CD4-positive, alpha-beta T cell treated with Interleukin-15 for 4 hours (primary cell): ENCODE measurements at places on chromosomes 7 and 10.
A peak's percentile ranks its signal among the peaks of the same experiment; 100 is the strongest.

DNA sequence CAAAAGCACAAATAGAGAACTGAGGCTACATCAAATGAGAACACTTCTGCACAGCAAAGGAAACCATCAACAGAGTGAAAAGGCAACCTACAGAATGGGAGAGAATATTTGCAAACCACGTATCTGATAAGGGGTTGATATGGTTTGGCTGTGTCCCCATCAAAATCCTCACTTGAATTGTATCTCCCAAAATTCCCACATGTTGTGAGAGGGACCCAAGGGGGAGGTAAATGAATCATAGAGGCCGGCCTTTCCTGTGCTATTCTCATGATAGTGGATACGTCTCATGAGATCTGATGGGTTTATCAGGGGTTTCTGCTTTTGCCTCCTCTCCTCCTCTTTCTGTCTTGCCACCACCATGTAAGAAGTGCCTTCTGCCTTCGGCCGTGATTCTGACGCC is 120.6 kb upstream of the FRMD4A start:
- no peak for DNase-seq

DNA sequence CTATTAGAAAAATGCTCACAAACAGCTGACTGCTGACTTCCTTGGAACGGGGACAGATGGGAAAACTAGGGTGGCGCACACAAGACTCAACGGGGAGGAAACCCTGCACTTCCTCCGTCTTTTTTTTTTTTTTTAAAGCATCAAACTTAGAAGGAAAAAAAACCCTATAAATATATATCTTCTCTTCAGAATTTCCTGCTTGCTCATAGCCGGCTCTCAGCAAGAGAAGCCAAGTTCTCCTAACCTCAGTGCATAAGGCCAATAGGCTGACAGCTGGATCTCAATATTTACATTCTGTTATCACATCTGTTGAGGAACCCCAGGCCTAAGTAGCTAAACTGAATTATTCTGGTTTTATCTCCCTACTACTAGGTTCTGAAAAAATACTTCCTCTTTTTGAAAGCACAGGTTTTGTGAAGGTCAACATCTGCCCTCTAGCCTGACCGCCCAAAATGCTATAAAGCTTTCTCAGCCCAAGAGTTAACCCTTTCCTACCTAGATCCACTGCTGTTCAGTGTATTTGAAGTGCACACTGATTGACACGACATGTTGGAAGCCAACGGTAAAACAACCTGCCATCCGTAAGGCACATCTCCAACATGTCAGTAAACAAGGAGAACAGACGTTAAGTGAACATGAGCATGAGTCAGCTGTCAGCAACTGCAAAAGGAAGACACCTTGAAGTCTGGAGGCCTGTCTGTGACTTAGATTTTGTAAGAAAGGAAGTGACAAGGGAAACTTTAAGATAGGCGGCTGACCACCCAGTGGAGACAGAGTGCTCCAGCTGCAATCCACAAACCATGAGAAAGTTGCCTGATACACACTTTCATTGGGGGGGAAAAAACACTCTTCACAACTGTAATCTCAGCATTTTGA is 83.8 kb downstream of the EBLN1 start:
- DNase-seq, result no peak

- DNase-seq, result no peak
Observed at GRCh38 chr10:12795315-12796110, 206.0 kb downstream of the CCDC3 start.

DNA sequence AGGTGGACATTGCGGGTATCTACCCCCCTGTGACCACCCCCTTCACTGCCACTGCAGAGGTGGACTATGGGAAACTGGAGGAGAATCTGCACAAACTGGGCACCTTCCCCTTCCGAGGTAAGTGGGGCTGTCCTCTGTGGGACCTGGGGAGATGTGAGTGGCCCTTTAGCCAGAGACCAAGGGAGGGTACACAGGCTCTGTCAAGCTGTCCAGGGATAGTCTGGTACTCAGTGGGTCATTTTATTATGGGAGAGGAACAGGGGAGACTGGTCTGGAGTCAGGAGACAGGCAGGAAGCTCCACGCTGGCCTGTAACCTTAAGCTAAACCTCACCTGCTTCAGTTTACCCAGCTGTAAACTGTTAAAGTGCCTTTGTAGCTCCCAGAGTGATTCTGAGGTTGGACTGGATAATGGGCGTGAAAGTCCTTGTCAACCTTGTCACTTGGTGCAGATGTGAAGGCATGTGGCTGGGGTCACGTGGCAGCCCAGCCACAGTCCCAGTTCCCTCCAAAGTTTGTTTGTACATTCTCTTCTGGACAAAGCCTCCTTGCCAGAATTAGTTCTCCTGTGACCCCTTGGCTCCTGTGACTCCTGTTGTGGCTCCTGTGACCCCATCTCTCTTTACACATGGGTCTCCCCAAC is 729 bp downstream of the HOGA1 start:
- DNase-seq, result no peak

GRCh38 chr10:102266670-102267069 is 21.3 kb downstream of the GBF1 start:
- no peak for DNase-seq

DNA sequence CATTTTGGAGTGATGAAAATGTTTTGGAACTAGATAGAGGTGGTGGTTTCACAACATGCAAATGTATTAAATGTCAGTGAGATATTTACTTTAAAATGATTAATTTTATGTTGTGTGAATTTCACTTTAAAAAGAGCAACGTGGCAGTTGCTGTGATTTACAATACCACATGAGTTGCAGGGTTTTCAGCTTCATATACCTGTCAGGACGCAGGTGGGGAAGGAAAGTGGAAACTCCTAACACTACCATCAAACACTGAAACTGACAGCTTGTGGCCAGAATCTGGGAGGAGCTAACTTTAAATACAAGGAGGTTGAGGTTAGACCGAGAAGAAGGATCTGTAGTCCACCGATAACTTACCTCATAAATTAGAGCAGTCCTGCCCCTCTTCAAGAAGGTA is 168.9 kb upstream of the TMEM72 start:
- no peak for DNase-seq

DNA sequence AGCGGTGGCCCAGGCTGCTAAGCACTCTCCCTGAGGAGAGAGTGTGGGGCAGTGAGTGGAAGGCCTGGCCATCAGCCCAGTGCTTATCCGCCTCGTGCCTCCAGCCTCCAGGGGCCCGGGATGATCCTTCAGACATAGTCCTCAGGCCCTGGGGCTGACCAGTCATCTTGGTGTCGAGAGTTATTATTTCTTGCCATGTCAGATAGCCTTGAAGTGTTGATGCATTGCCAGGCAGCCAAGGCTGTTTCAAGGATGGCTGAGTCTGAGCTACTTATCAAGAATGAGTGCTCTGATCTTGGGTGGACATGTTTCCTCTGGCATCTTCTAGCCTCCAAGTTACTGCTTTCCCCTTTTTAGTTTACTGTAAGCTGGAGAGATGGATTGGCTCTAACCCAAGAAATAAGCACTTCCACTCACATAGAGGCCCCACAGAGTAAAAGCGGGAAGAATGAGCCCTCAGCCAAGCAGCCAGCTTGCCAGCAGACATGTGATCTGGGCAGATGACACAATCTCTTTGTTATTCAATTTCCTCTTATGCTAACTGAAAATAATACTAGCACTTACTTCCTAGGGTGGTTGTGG is 136.5 kb upstream of the NAMPT start:
- peak; percentile 3 for DNase-seq

DNA sequence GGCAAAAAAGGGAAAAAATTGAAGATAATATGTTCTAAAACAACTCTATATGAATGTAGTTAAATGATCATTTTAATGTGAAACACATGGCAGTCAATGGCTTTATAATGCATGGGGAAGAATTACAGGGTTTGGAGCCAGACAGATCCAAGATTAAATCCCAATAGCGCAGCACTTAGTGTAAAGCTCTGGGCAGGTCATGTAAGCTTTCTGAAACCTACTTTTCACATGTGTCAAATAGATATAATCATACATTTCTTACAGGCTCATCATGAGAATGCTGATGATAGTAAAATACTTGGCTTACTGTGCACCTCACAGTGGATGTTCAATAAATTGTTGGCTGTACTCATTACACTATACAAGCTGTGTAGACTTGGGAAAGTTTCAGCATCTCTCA is 48.0 kb upstream of the ZNF365 start:
- DNase-seq, result no peak
